ENCODE measurements at places on chromosomes 7 and 10. TPM values are rescaled to one million over a fixed set of nuclear protein-coding genes. Genes with fewer than 3 reads are reported as not detected.

DNA sequence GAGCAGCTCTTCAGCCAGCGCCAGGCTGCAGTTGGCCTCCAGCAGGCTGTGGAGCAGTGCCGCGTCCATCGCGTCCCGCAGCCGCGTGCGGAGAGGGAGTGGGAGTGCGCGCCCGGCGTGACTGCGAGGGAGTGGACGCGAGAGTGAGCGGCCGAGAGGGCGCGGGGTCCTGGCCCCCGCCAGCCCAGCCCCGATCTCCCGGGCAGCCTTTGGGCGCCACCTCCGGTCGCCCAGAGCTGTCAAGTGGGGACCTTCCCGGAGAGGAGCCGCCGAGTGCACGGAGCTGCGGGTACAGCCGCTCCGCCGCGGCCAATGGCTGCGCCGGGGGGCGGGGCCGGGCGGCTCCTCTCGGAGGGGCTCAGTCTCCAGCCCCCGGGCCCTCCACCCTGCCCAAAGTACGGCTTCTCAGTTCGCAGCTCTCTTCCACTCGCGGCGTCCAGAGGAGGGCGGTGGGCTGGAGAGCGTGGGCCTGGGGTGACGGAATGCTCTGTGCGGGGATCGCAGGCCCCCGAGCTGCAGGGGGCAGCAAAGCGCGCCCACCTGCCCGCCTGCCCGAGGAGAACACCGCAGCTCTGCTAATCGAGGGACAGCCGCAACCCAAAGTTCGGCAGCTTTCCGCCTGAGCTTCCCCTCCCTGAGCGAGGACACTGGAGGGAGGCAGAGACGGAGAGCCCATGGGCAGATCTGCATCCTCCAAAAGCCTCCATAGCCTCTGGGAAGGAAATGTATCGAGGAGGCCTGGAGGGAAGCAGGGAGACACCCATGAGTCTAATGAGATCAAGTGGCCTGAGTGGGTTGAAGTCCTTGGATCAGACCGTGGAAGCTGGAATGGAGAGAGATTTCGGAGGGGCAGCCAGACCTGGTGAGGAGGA, at the start of gene CRHR2:
CRHR2 (minus strand) TSS at position 245 of the 872 bp plus-strand sequence; CDS start at position 69, 176 bp downstream.
- no peak for DNase-seq

GRCh38 chr7:82105463-82105862, 335.6 kb upstream of the HGF start:
- peak; percentile 85 for DNase-seq

DNA sequence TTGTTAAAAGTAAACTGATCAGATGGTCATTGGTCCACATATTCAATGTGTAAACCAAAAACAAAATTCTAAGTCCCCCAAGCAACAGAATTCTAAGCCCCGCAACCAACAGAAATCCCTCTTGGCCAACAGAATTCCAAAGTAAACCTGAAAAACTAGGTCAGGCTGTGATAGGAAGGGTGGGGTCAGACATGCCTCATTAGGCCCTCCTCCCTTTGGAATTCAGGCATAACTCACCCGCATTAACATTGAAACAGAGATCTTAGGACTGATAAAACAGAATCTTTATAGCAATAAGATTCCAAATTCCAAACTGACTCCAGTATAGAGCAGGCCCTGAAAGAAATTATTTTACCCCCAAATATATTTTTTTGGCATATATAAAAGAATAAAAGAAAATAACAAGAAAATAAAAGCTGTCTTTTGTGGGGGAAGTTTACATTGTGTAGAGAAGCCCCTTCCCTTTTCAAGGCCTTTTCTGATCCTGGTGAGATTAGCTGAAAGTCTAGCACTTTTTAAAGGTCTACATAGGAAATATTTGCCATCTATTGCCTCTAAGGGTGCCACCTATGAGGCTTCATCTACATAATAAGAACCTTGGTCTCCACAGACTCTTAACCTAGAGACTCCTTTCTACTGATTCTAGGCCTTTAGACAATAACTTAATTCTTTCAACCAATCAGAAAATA, 30.5 kb downstream of the GNAT3 start:
- no peak for DNase-seq

GRCh38 chr7:86785641-86786040, 141.9 kb downstream of the GRM3 start:
- no peak for DNase-seq

The CCDC71L gene
- 18.1 TPM for total RNA-seq

The HDAC9 gene
- total RNA-seq = 16.1 TPM

The PPP1R17 gene
- not detected for total RNA-seq

DNA sequence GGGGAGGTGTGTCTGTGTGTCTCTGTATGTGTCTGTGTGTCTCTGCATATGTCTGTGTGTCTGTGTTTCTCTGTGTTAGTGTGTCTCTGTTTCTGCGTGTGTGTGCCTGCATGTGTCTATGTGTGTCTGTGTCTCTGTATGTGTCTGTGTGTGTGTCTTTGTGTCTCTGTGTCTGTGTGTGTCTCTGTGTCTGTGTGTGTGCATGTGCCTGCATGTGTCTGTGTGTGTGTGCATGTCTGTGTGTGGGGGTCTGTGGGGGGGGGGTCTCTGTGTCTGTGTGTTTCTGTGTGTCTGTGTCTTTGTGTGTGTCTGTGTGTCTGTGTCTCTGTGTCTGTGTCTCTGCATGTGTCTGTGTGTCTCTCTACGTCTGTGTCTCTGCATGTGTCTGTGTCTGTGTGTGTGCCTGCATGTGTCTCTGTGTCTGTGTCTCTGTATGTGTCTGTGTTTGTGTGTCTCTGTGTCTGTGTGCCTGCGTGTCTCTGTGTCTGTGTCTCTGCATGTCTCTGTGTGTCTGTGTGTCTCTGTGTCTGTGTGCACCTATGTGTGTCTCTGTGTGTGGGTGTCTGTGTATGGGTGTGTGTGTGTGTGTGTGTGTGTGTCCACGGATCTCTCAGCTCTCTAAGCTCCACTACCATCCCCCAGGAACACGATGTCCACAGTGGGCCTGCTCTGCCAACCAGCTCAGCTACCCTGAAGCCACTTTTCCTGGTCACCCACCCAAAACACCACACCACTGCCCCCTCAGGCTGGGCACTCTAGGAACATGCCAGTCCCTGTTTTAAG, 41.7 kb downstream of the RASGEF1A start:
- DNase-seq = no peak

The ANXA8L1 gene
- 0.47 TPM for total RNA-seq

The MYPN gene
- 3.6 TPM for total RNA-seq

GRCh38 chr7:19526639-19527038, 182.2 kb downstream of the POLR1F start:
- no peak for DNase-seq

The CREB3L2 gene
- 18.8 TPM for total RNA-seq

DNA sequence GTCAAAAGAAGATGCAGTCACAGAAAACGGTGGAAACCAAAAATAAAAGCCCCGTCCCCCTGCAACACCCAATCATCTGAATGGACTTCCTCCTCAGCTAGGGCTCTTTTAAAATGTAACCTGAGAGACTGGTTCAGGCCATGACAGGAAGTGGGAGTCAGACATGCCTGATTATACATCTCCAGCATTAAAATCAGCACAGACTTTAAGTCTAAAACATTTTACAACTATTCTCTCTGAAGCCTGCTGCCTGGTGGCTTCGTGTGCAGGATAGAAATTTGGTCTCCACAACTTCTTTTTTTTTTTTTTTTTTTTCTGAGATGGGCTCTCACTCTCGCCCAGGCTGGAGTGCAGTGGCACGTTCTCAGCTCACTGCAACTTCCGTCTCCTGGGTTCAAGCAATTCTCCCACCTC, 30.3 kb downstream of the HACD1 start:
- DNase-seq = peak; percentile 54

All from HT1080 (cell line).